RWPE2 (cell line): ENCODE measurements at places on chromosomes 13 and 19.

- DNase-seq: no peak
Observed at GRCh38 chr13:42894765-42895243, 97.2 kb downstream of the EPSTI1 start.

DNA sequence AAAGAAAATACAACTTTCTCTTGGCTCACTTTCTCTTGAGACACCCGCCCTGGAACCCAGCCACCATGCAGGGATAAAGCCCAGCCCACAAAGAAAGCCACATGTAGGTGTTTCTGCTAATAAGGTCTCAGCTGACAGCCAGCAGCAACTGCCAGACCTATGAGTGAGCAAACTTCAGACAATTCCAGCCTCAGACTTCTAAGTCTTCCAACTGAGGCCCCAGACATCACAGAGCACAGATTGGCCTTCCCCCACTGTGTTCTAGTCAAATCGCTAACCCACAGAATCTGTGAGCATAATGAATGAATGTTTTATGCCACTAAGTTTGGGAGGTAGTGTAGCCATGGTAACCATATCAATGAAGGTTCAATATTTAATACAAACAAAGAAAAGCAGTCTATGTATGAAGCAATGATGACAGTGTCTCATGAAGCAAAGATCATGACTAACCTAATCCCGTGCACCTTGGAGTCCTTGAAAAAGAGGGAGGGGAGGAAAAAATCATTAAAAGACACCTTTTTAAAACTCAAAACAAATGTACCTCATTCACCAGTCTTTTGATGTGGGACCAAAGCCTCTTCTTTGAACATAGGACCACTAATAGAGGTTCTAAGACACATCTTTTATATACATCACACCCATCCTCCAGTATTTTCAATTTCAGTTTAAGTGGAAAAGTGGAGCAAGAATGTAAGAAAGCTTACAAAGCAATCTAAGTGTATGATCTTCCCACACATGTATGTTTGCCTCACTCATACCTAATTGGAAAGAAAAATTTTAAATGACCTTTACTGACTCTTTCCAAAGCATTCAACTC, 6.2 kb downstream of the MRPS31 start:
- no peak for DNase-seq

- no peak for DNase-seq
Observed at GRCh38 chr19:38639679-38640078, 7.8 kb upstream of the ACTN4 start.

- no peak for DNase-seq
Observed at GRCh38 chr13:75470676-75471075, 11.3 kb downstream of the TBC1D4 start.

- DNase-seq: no peak
Observed at GRCh38 chr13:64438084-64438483, 2792.1 kb downstream of the PCDH9 start.

DNA sequence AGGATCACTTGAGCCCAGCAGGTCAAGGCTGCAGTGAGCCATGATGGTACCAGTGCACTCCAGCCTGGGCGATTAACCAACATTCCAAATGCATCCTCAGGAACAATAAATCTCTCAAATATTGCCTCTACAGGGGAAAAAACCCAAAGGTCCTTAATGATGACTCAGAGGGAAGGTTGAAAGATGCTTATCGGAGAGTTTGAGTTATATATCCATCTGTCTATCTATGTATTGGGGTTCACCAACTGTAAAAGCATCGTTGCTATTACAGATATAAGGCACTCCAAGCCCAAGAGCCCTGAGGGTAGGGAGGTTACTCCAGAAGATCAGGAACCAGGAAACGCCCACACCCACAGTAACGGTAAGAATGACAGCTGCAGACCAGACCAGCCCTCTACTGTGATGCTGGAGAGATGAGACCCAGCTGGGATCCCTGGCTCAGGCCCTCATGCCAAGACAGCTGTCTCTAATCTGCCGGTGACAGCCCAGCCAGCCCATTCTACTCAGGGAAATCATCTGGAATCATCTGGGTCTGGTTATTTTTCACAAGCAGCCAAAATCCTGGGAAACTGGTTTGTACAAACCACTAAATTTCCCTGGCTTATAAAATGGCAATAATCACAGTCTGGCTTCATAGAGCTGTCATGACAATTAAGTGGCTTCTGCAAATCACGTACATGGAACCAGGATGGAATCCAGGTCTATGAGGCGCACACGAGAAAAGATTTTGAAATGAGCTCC, 23.8 kb downstream of the TEX101 start:
- DNase-seq: no peak

- DNase-seq: no peak
Observed at GRCh38 chr19:51093510-51094345, 11.0 kb upstream of the KLK14 start.

DNA sequence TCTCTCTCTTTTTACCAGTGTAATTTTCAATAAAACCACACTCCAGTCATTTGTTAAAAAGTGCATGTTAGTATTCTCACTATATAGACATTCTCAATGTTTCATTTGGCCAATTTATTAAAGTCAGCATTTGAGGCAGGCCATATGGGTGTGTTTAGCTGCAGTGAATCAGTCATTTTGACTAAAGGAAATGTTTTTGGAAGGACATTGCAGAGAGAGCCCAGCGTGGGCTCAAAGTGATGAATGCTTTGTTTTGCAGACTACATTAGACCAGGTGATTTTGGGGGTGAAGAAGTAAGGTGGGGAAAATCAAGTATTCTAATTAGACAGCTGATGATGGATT, 116.7 kb downstream of the POSTN start:
- DNase-seq: no peak

- no peak for DNase-seq
Observed at GRCh38 chr19:35533201-35533821, at the start of gene GAPDHS. Gene GAPDHS (plus strand): TSS chr19:35533456. CDS start chr19:35533528, 72 bp downstream.

GRCh38 chr13:60509601-60510386, 112.8 kb downstream of the TDRD3 start:
- no peak for DNase-seq

- DNase-seq: no peak
Observed at GRCh38 chr13:95296326-95296925, 4.8 kb downstream of the ABCC4 start.
